ENCODE measurements at places on chromosomes 6 and 20.

- DNase-seq, result no peak
These were observed 110.0 kb upstream of the KCNK16 start for GRCh38 chr6:39432330-39433025.

DNA sequence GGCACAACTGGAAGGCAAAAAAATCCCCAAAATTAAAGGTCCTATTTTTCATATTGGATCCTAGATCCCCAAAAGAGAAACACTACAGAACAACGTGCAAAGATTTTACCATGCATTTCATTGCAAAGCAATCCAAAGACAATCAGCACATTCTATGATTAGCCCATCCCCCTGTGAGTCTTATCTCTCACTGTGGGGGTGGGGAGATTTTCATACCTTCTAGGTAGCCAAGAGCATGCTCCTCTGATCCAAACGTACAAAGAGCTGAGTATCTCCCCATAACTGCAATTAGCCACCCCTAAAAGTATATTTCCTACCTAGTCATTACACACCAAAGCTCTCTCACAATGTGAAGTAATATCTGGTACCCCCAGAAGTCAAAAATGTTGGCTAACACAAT lies 22.2 kb upstream of the ENTPD6 start:
- no peak for DNase-seq

DNA sequence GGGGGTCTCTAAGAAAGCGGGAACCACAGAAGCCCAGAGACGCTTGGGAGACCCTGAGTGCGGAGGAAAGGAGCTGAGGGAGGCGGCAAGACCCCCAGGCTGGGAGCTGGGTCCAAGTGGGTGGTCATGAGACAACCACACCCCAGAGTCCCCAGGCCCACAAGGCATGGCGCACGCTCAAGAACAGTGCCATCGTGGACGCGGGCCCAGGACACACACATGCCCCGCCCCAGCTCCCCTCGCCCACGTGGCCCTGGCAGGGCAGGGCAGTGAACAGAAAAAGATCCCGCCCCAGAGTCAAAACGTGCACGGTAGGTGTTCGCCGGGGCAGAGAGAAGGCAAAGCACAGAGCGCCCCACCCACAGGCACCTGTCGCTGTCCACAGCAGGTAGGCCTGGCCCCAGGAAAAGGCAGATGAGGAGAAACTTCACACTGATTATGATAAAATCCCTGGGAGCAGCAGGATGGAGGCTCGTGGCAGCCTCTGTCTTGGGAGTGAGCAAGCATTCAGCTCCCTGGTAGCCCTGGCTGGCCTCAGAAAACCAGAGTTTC lies 50.0 kb downstream of the BPIFB1 start:
- DNase-seq, result no peak

GRCh38 chr6:9405825-9406224 lies 970.5 kb upstream of the SLC35B3 start:
- no peak for DNase-seq

- DNase-seq, result no peak
These were observed 65.6 kb upstream of the RREB1 start for GRCh38 chr6:7042056-7042653.
